Upper lobe of right lung (tissue), 1 donor: ENCODE measurements at places on chromosomes 2 and 18. TPM values are rescaled to one million over a fixed set of nuclear protein-coding genes. Genes with fewer than 3 reads are reported as not detected.

DNA sequence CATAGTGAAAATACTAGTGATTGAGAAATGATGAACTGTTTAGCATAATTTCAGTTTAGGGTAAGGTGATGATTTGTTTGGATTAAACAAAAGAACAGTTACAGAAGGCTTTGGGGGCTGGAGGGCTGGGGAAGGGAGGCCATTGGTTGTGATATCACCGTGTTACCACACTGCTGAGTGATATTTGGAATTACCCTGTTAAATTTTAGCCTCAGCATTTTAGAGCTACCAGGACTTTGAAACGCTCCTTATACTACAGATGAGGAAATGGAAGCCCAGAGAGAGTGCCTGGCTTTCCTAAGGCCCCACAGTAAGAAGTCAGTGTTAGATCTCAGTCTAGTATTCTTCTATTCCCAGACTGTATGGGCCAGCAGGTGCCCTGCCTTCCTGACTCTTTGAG, 15.6 kb downstream of the ARHGEF33 start:
- H3K4me1 ChIP-seq: no peaks in the 10 kb centered on the region
- H3K27ac ChIP-seq: no peak overlapping the region
- no peaks in the 10 kb centered on the region for H3K27me3 ChIP-seq

DNA sequence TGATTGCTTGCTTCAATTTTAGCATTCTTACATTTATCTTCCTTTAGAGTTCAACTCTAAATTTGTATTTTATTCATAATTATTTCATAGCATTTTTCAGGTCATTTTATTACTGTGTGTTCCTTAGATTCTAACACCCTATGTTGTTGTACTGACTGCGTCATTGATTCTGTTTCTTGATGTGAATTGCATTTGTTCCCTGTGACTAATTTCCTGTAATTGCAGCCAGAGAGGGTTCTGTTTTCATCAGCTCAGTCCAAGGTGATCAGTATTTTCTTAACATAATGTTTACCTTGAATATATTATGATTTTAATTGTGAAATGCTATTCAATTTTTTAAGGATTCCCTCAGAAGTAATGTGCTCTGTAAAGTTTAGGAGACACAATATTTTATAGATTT, 970.2 kb upstream of the PIK3C3 start:
- DNase-seq: no peak
- H3K27ac ChIP-seq: no peak overlapping the region
- H3K27me3 ChIP-seq: no peaks in the 10 kb centered on the region
- H3K36me3 ChIP-seq: no peaks in the 10 kb centered on the region
- H3K4me3 ChIP-seq: no peak overlapping the region

GRCh38 chr2:239598011-239598731, 197.4 kb upstream of the HDAC4 start:
- H3K4me3 ChIP-seq: no peak overlapping the region
- no peaks in the 10 kb centered on the region for H3K27me3 ChIP-seq
- peak; percentile 45 for DNase-seq
- H3K4me1 ChIP-seq: no peaks in the 10 kb centered on the region

DNA sequence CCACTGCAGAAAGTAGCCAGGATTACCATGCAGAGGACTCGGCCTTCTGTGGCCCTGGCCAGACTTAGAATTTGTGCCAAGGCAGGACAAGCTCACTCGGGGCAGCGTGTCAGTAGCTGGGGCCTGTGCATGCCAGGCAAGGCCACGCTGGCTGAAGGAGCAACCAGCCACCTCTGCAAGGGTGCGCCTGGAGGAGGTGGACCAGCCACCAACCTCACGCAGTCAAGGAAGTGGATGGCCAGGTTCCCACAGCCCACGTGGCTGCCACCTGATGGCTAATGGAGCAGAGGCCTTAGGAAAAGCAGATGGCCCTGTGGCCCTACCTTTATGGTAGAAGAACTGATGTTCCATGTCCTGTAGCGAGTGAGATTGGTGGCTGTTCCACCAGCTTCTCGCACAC, 107.9 kb downstream of the CCDC74A start:
- H3K27ac ChIP-seq: no peak overlapping the region
- DNase-seq: peak; percentile 52
- no peaks in the 10 kb centered on the region for H3K4me1 ChIP-seq
- no peak overlapping the region for H3K4me3 ChIP-seq
- no peaks in the 10 kb centered on the region for H3K27me3 ChIP-seq

DNA sequence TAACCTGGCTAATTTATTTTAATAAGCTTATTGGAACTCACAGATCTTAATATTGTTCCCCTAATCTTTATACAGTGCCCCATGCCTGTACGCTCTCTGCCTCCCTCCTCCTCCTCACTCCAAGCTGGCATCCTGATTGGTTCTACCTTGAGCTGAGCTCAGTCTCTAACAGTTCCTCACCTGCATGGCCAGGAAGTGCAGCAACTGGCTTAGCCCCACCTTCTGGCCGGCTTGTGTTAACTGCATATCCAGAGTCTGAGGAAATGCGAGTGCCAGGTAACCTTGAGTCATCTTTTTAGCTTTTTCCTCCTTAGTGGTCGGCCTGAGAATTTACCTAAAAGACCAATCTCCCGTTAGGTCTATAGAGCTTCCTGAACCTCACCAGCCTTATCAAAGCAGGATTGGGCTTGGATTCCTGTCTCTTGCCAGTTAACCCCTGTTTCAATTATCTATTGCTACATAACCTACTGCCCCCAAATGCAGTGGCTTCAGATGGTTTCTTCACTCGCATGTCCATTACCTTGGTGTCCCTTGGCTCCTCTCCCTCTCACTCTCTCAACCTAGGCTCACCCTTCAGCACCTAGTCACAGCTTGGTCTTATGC, 89.5 kb upstream of the STK39 start:
- H3K27me3 ChIP-seq: no peaks in the 10 kb centered on the region
- H3K27ac ChIP-seq: no peak overlapping the region
- no peaks in the 10 kb centered on the region for H3K4me1 ChIP-seq
- peak; percentile 76 for DNase-seq
- H3K36me3 ChIP-seq: no peaks in the 10 kb centered on the region

Gene DBI
- total RNA-seq: 176 TPM

Gene UGT1A8
- total RNA-seq: not detected

Gene TUBA3E
- not detected for total RNA-seq

Gene SLC16A14
- 4.7 TPM for total RNA-seq
